ENCODE measurements at places on chromosomes 6 and 20. TPM values are rescaled to one million over a fixed set of nuclear protein-coding genes. Genes with fewer than 3 reads are reported as not detected.

DNA sequence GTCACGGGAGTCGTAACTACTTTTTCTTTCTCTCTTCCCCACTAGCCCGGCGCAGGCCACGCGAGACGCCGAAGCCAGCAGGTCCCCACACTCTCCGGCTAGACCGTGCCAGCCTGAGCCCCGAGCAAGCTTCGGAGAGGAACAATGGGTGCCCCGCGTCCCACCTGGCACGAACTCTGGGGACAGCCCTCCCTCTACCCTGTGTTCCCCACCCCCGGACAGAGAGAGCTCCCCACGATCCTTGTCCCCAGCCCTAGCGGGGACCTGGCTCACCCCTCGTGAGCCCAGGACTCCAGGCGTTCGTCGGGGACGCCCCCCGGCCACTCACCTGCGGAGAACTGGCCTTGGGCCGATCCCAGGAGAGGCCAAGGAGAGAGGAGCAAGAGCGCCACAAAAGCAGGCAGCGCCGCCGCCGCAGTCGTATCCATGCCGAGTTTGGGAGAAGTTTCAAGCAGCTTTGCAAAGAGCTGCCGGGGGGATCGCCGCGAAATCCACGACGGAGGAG, 416 bp downstream of the PTPRK start:
- peaks cover 38% of the 10 kb centered on the region for H3K27me3 ChIP-seq
- peak; percentile 40 for DNase-seq
- peaks cover 27% of the 10 kb centered on the region for H3K4me1 ChIP-seq
- H3K4me3 ChIP-seq, result peak overlapping the region; percentile 88
- peak overlapping the region; percentile 58 for H3K27ac ChIP-seq

DNA sequence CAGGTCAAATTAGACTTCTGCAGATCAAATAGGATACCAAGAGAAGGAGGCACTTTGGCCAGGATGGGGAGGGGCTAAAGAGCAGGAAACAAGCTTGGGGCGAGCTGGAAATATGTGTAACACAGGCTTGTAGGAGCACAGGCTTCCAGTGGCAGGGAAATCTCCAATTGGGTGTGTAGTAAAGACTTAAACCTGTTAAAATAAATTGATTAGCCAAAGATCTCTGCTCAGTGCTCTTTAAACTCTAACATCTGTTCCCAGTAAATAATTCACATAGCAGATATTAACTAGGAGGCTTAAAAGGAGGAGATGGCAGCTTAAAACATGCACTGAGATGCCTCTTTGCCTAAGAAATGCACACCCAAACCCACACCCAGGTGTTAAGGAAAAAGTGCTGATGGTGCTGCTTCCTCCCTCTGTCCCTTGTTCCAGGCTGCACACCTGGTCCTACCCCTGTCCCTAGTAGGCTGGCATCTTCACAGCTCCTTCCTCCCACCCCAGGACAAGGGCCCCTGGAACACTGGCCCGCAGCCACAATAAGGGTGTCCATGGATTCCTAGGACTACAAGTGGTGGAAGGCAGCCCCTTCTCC, 93.5 kb upstream of the MLN start:
- no peak overlapping the region for H3K27ac ChIP-seq
- no peak overlapping the region for H3K4me3 ChIP-seq
- DNase-seq, result no peak
- H3K4me1 ChIP-seq, result peaks cover 47% of the 10 kb centered on the region
- H3K27me3 ChIP-seq, result no peaks in the 10 kb centered on the region

- no peaks in the 10 kb centered on the region for H3K4me1 ChIP-seq
- DNase-seq, result no peak
- no peaks in the 10 kb centered on the region for H3K36me3 ChIP-seq
- H3K4me3 ChIP-seq, result no peak overlapping the region
- no peak overlapping the region for H3K27ac ChIP-seq
Observed at GRCh38 chr20:61437280-61438206, 185.5 kb downstream of the CDH4 start.

DNA sequence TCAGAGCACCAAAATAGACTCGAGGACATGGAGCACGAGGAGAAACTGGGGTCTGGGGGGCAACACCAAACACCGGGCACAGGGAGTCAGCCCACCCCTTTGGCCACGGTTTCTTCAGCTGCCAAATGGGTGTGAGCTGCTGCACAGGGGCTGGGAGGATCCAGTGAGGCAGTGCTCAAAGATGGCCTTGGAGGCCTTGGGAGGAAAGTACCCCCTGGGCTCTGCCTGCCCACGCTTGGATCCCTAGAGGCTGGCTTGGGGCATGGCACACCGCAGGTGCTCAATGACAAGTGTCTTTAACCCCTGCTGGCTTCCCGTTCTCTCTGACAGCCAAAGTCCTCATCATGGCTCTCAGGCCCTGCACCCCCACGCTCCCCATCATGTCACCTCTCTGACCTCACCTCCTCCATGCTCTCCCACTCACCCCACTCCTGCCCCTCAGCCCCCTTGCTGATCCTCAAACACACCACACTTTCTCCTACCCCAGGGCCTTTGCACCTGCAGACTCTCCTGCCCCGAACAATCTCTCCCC, 190.3 kb downstream of the ANKRD60 start:
- no peak overlapping the region for H3K4me3 ChIP-seq
- no peak overlapping the region for H3K27ac ChIP-seq
- H3K4me1 ChIP-seq, result no peaks in the 10 kb centered on the region
- peaks cover 19% of the 10 kb centered on the region for H3K27me3 ChIP-seq
- DNase-seq, result no peak
- H3K36me3 ChIP-seq, result no peaks in the 10 kb centered on the region

- H3K4me3 ChIP-seq, result no peak overlapping the region
- no peak overlapping the region for H3K27ac ChIP-seq
- no peak for DNase-seq
- H3K36me3 ChIP-seq, result peaks cover 28% of the 10 kb centered on the region
- H3K27me3 ChIP-seq, result no peaks in the 10 kb centered on the region
- peaks cover 15% of the 10 kb centered on the region for H3K4me1 ChIP-seq
Observed at GRCh38 chr6:43779852-43780236, 9.8 kb downstream of the VEGFA start.

- no peak overlapping the region for H3K4me3 ChIP-seq
- H3K27me3 ChIP-seq, result no peaks in the 10 kb centered on the region
- H3K27ac ChIP-seq, result no peak overlapping the region
- H3K4me1 ChIP-seq, result no peaks in the 10 kb centered on the region
Observed at GRCh38 chr20:61668065-61668650, 397.5 kb downstream of the TAF4 start.

- H3K4me1 ChIP-seq, result no peaks in the 10 kb centered on the region
- peaks cover 1% of the 10 kb centered on the region for H3K36me3 ChIP-seq
- H3K27me3 ChIP-seq, result no peaks in the 10 kb centered on the region
- no peak overlapping the region for H3K4me3 ChIP-seq
Observed at GRCh38 chr6:80438772-80439171, 332.3 kb downstream of the BCKDHB start.

GRCh38 chr6:21594416-21595281, 1.1 kb downstream of the SOX4 start:
- peaks cover 5% of the 10 kb centered on the region for H3K36me3 ChIP-seq
- peaks cover 32% of the 10 kb centered on the region for H3K4me1 ChIP-seq
- H3K4me3 ChIP-seq, result peak overlapping the region; percentile 55
- DNase-seq, result peak; percentile 48
- H3K27me3 ChIP-seq, result peaks cover 53% of the 10 kb centered on the region
- peak overlapping the region; percentile 50 for H3K27ac ChIP-seq

DNA sequence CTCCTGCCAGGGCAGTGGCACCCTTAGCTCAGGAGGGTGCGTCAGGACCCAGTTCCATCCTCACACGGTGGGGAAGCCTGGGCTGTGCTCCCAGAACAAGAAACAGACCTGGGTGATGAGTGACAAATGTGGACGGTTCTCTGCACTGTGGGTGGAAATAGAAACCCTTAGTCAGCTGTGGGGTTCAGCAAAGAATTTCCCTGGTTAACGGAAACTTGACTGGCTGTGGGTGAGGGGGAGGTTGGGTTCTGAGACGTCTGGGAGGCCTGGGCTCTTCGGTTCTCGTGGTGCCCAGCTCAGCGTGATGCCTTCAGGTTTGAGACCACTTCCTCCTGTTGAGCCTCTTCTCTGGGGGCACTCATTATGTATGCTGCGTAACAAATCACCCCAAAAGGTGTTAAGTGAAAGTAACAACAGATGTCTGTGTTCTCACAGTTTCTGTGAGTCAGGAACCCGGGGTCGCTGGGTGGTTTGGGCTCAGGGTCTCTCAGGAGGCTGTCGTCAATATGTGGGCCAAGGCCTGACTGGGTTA, 53.1 kb upstream of the FAM83D start:
- peak; percentile 88 for DNase-seq
- peak overlapping the region; percentile 76 for H3K4me3 ChIP-seq
- peaks cover 13% of the 10 kb centered on the region for H3K36me3 ChIP-seq
- no peaks in the 10 kb centered on the region for H3K27me3 ChIP-seq
- peak overlapping the region; percentile 98 for H3K27ac ChIP-seq

GRCh38 chr20:34680586-34681175, 3.8 kb upstream of the PIGU start:
- no peaks in the 10 kb centered on the region for H3K27me3 ChIP-seq
- peaks cover 10% of the 10 kb centered on the region for H3K36me3 ChIP-seq
- H3K4me1 ChIP-seq, result peaks cover 35% of the 10 kb centered on the region
- peak overlapping the region; percentile 91 for H3K27ac ChIP-seq

GRCh38 chr6:134686071-134686470, 263.8 kb downstream of the ALDH8A1 start:
- H3K27ac ChIP-seq, result no peak overlapping the region
- H3K4me3 ChIP-seq, result no peak overlapping the region
- peaks cover 33% of the 10 kb centered on the region for H3K27me3 ChIP-seq
- no peaks in the 10 kb centered on the region for H3K4me1 ChIP-seq

DNA sequence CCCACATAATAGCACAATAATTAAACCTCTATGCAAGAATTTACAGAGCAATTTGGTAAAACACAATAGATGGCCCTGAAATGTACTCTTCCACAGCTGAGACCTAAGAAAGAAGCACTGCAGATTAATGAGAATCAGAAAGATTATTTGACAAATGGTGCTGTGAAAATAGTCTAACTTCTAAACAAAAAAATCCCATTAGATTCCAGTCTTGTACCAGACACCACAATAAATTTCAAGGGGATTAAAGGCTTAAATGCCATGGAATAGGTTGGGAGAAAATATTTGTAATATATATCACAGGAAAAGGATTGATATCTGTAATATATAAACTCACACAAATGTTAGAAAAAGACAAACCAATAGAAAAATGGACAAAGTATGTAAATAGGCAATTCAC, 14.4 kb downstream of the TMEM244 start:
- DNase-seq, result no peak
- no peaks in the 10 kb centered on the region for H3K36me3 ChIP-seq
- no peaks in the 10 kb centered on the region for H3K4me1 ChIP-seq
- no peaks in the 10 kb centered on the region for H3K27me3 ChIP-seq

- peaks cover 10% of the 10 kb centered on the region for H3K27me3 ChIP-seq
- DNase-seq, result no peak
- H3K4me1 ChIP-seq, result peaks cover 5% of the 10 kb centered on the region
- H3K27ac ChIP-seq, result no peak overlapping the region
Observed at GRCh38 chr20:16580147-16580546, 6.9 kb upstream of the KIF16B start.

- H3K27ac ChIP-seq, result no peak overlapping the region
- peaks cover 2% of the 10 kb centered on the region for H3K36me3 ChIP-seq
- H3K4me3 ChIP-seq, result no peak overlapping the region
- DNase-seq, result no peak
Observed at GRCh38 chr20:45860560-45861220, 3.3 kb downstream of the ZSWIM3 start.

DNA sequence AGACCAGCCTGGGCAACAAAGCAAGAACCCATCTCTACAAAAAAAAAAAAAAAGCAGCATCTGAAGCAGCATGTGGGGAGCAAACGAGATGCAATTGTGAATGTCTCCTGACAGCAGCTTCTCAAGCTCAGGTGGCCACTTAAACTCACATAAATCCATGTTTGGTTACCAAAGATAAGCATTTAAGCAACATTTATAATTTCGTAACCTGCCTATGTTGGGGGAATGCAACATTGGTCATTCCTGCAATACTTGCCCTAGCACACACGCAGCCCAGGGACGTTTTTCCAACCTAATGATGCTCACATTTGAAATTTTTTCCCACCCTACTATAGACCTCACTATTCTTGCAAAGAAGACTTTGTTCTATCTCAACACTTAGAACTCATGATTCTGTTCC, 113.3 kb downstream of the ZFP64 start:
- no peak overlapping the region for H3K27ac ChIP-seq
- no peaks in the 10 kb centered on the region for H3K4me1 ChIP-seq
- DNase-seq, result no peak
- H3K36me3 ChIP-seq, result no peaks in the 10 kb centered on the region
- H3K4me3 ChIP-seq, result no peak overlapping the region

GRCh38 chr20:33377366-33377765, 24.0 kb downstream of the CDK5RAP1 start:
- H3K27me3 ChIP-seq, result no peaks in the 10 kb centered on the region
- no peak for DNase-seq
- H3K36me3 ChIP-seq, result peaks cover 16% of the 10 kb centered on the region
- H3K4me1 ChIP-seq, result peaks cover 23% of the 10 kb centered on the region
- peak overlapping the region; percentile 58 for H3K27ac ChIP-seq

- H3K4me1 ChIP-seq, result no peaks in the 10 kb centered on the region
- H3K4me3 ChIP-seq, result no peak within 1 kb of the TSS
Observed at GRCh38 chr20:45206725-45207124, at the start of gene SEMG1. TSS of gene SEMG1 (plus strand) at chr20:45207033. CDS start at chr20:45207054, 21 bp downstream.

- H3K36me3 ChIP-seq, result peaks cover 10% of the 10 kb centered on the region
- peak overlapping the region; percentile 91 for H3K27ac ChIP-seq
- H3K27me3 ChIP-seq, result no peaks in the 10 kb centered on the region
- DNase-seq, result no peak
- H3K4me3 ChIP-seq, result peak overlapping the region; percentile 51
Observed at GRCh38 chr6:75279418-75279817, 5.2 kb downstream of the TMEM30A start.

DNA sequence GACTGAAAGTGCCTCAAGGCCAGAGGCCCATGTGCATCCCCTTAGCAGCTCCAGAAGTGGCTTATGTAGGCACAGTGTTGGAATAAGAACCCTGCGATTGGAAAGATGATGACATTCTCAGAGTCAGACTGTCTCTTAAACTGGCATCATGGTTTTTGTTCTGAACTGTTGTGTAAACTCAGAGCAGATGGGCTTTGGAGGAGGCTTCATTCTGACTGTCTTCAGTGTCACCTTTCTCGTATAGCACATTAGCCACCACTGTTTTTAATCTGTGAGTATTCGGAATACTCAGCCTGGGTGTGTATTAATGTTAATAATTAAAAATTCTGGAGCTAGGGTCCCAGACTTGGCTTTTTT, 140.9 kb downstream of the JARID2 start:
- no peaks in the 10 kb centered on the region for H3K27me3 ChIP-seq
- no peak for DNase-seq
- H3K4me3 ChIP-seq, result peak overlapping the region; percentile 49
- H3K4me1 ChIP-seq, result peaks cover 89% of the 10 kb centered on the region
- H3K36me3 ChIP-seq, result peaks cover 4% of the 10 kb centered on the region
- H3K27ac ChIP-seq, result peak overlapping the region; percentile 59

STAU1 gene
- 83.3 TPM for total RNA-seq

C6orf52 gene
- 4.4 TPM for total RNA-seq

CASS4 gene
- total RNA-seq, result 6.9 TPM

TFAP2D gene
- total RNA-seq, result not detected

DPPA5 gene
- not detected for total RNA-seq

HDGFL1 gene
- not detected for total RNA-seq

KIF13A gene
- 0.10 TPM for total RNA-seq

SERPINB1 gene
- total RNA-seq, result 203 TPM

NOP56 gene
- 392 TPM for total RNA-seq

JAG1 gene
- total RNA-seq, result 1.0 TPM

FAM209A gene
- 1.7 TPM for total RNA-seq

All from activated T-cell treated with anti-CD3 and anti-CD28 coated beads, Interleukin-2, amount 50 U/mL, for 72 hours (primary cell).